ENCODE measurements at places on chromosomes 12 and 14. TPM values are rescaled to one million over a fixed set of nuclear protein-coding genes. Genes with fewer than 3 reads are reported as not detected.

Gene TAS2R46
- total RNA-seq: 0.38 TPM

Gene ITGA7
- total RNA-seq: 4.1 TPM

Gene TAS2R8
- not detected for total RNA-seq

Gene CFAP251
- 0.78 TPM for total RNA-seq

Gene KRT7
- total RNA-seq: 1.1 TPM

All from activated CD8-positive, alpha-beta memory T cell treated with anti-CD3 and anti-CD28 coated beads for 36 hours (primary cell).